ENCODE measurements at places on chromosomes 6 and 20. TPM values are rescaled to one million over a fixed set of nuclear protein-coding genes. Genes with fewer than 3 reads are reported as not detected.

HTR1B gene
- not detected for total RNA-seq

PKIB gene
- 0.54 TPM for total RNA-seq

HTR1E gene
- not detected for total RNA-seq

KIF3B gene
- 7.1 TPM for total RNA-seq

ACTL10 gene
- total RNA-seq: 0.65 TPM

RIPK1 gene
- 19.7 TPM for total RNA-seq

GPR63 gene
- total RNA-seq: not detected

TMEM170B gene
- total RNA-seq: 2.2 TPM

GPX5 gene
- not detected for total RNA-seq

KCNK16 gene
- total RNA-seq: not detected

ADTRP gene
- total RNA-seq: 5.0 TPM

FNDC11 gene
- 0.50 TPM for total RNA-seq

CRISP3 gene
- total RNA-seq: not detected

AIF1 gene
- 76.5 TPM for total RNA-seq

TINAG gene
- not detected for total RNA-seq

OPN5 gene
- not detected for total RNA-seq

PSMB9 gene
- total RNA-seq: 34.7 TPM

JPH2 gene
- not detected for total RNA-seq

TRIM10 gene
- not detected for total RNA-seq

DAAM2 gene
- total RNA-seq: not detected

TRIM31 gene
- not detected for total RNA-seq

Data from CD8-positive, alpha-beta T cell (primary cell).